ENCODE measurements at places on chromosomes 1 and 21. TPM values are rescaled to one million over a fixed set of nuclear protein-coding genes. Genes with fewer than 3 reads are reported as not detected.

Gene ZNF648
- polyA plus RNA-seq = 0.09 TPM

Gene ERO1B
- polyA plus RNA-seq = 1.8 TPM

Gene GORAB
- polyA plus RNA-seq = 17.2 TPM

Gene GPR3
- polyA plus RNA-seq = 0.93 TPM

Gene IGFN1
- 0.72 TPM for polyA plus RNA-seq

Gene WLS
- 73.0 TPM for polyA plus RNA-seq

Gene TRIM46
- polyA plus RNA-seq = 0.29 TPM

Gene PADI2
- 56.9 TPM for polyA plus RNA-seq

Gene KRTAP12-2
- polyA plus RNA-seq = not detected

Gene MMP23B
- polyA plus RNA-seq = 41.8 TPM

Gene SHISAL2A
- polyA plus RNA-seq = 2.9 TPM

Gene KLHDC8A
- polyA plus RNA-seq = 0.71 TPM

Gene VASH2
- polyA plus RNA-seq = 31.6 TPM

Gene RHD
- polyA plus RNA-seq = 0.15 TPM

Gene SOX13
- 21.9 TPM for polyA plus RNA-seq

Gene LRRC38
- 21.8 TPM for polyA plus RNA-seq

Gene HEYL
- 55.4 TPM for polyA plus RNA-seq

Gene B3GALNT2
- polyA plus RNA-seq = 22.5 TPM

Gene PAPPA2
- polyA plus RNA-seq = 0.55 TPM

Gene IGSF21
- 0.30 TPM for polyA plus RNA-seq

Gene TEDDM1
- 0.14 TPM for polyA plus RNA-seq

Gene HES5
- 0.34 TPM for polyA plus RNA-seq

Gene TBX15
- polyA plus RNA-seq = 51.1 TPM

Gene TENT5C
- 5.3 TPM for polyA plus RNA-seq

Gene LAPTM5
- 19.7 TPM for polyA plus RNA-seq

Gene MROH7
- polyA plus RNA-seq = 4.0 TPM

Gene IRF6
- 0.20 TPM for polyA plus RNA-seq

Gene ACBD3
- 58.5 TPM for polyA plus RNA-seq

Gene FCGR3A
- 1.3 TPM for polyA plus RNA-seq

Gene C1orf210
- 0.13 TPM for polyA plus RNA-seq

Gene GUCA2B
- polyA plus RNA-seq = not detected

Gene OR2M2
- polyA plus RNA-seq = not detected

Gene SLAMF6
- polyA plus RNA-seq = 0.15 TPM

Gene LRRC39
- polyA plus RNA-seq = 127 TPM
